Fibroblast of mammary gland (primary cell): ENCODE measurements at places on chromosomes 7 and 10.

GRCh38 chr7:45000093-45001032, at the start of gene CCM2:
Gene CCM2, plus strand, starts transcription at chr7:45000201. Its CDS starts 133 bp downstream, at chr7:45000334.
- peak; percentile 43 for DNase-seq

- no peak for DNase-seq
These were observed 15.6 kb upstream of the VSIR start for GRCh38 chr10:71788954-71789353.

GRCh38 chr10:123327450-123327849, 173.2 kb downstream of the BUB3 start:
- no peak for DNase-seq

DNA sequence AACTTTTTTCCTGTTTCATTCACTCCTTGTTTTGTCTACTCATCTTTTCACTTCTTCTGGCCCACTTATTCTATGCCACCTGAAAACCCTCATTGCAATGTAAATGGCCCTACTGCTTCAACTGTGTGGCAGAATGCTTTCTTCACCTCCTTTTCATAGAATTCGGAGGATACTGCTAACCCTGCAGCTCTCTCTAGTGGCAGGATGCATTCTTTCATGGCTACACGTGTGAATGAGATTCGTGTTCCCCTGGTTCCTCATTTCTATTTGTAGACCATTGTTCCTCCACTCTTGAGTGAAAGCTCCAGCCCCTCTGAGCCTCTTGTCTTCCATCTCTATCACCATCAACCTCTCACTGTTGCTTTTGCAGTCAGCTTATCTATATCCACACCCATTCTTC, 20.9 kb upstream of the CYP26C1 start:
- peak; percentile 52 for DNase-seq

GRCh38 chr7:110604206-110604605, 486.7 kb upstream of the LRRN3 start:
- no peak for DNase-seq

DNA sequence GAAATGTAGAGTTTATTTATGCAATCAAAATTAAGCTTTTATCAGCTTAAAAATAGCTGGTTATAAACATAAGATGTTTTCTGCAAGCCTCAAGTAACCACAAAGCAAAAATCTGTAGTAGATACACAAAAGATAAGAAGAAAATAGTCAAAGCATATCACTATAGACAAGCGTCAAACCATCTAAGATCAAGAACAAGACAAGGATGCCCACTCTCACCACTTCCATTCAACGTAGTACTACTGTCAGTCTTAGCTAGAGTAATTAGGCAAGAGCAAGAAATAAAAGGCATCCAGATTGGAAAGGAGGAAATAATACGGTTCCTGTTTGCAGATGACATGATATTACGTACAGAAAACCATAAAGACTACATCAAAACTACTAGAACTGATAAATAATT, 17.5 kb upstream of the CYP2E1 start:
- DNase-seq = no peak

DNA sequence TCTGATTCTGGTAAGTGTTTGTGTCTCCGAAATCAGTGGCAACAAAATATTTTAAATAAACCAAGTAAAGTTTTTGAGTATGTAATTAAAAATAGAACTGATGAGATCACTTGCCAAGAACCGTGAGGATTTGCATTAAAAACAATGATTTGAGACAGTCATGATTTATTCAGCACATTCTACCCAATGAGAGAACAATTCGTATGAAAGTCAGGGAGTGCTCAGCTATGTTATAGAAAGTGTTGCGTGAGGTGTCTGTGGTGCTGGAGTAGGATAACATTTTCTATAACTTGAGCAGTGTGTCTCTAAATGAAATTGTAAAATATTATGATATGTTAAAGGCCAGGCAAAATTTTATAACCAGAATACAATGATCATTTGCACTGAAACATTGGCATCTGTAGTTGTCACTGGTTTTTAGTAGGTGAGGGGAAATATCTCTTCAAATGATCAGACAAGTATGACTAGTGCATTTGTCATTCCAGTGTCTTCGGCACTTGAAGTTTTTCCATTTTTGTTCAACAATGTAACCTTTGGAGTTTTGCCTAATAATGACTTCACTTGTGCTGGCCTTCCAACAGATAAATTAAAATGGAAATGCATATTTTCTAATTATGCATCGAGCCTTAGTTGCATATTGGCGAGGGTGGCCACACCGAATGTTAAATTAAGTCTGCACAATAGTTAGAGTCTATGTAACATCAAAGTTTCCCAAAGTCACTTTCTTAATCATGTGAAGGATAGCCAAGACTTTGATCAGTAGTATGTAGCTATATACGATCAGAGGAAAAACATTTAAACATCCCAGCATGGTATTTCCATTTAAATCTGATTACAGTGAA, 335.9 kb downstream of the GFRA1 start:
- peak; percentile 63 for DNase-seq

DNA sequence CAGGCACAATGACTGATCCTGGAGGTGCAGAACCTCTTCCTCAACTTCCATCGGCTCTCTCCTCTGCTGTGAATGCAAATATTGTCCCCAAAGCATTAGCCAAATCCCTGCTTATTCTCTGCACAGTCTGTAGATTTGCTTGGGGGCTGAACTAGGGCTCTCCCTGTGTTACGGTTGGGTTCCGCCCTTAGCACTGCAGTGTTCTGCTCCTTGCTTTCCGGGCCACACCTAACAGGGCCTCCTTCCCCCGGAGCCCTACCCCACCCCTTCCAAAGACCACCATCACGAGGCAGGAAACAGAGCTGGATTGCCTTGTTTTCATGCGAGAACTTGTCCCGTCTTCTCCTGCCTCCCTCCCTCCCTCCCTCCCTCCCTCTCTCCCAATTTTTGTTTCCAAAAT, 36.6 kb downstream of the SLC25A28 start:
- DNase-seq = no peak

DNA sequence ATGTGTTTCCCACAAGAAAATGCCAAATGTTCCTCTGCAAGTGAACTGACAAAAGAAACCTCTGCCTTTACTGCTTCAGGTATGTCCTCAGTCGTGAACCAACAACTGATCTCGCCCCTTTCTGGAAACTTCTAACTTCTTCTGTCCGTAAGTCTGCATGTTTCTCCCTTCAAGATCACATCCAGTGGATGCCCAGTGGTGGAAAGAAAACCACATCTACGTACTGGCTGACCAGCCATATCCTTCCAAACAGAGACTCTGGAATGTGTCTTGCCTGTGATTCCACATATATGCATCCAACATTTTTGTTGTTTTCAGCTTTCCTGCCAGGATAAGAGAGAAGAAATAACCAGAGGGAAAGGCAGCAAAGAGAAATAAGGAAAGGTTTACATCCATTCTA, 152.7 kb downstream of the GLI3 start:
- DNase-seq = no peak

GRCh38 chr7:157312941-157313340, 23.9 kb upstream of the DNAJB6 start:
- no peak for DNase-seq

- no peak for DNase-seq
These were observed 182.8 kb upstream of the KAT6B start for GRCh38 chr10:74643596-74643975.

DNA sequence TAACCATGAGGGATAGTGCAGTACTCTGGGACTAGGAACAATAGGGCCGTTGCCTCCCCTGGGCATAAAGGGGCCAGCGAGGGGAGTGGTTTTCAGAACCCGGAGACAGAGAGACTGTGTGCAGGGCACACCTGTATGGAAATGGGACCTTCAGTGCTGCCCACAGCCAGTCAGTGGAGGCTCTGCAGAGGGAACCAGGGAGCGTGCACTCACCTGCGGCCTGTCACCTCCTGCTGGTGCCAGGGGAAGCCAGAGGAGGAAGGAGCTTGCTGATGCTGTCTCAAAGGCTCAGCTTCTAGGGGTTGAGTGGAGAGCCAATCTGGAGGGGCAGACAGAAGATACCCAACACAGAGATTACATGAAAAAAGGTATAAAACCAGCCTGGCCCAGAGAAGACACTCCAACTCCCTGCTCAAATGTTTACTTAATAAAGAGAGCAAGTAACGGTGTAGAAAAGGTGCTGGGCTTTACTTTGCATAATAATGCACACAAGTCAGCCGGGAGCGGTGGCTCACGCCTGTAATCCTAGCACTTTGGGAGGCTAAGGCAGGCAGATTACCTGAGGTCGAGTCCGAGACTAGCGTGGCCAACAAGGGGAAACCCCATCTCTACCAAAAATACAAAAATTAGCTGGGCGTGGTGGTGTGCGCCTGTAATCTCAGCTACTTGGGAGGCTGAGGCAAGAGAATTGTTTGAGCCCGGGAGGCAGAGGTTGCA, 35.5 kb upstream of the WAPL start:
- DNase-seq = no peak

DNA sequence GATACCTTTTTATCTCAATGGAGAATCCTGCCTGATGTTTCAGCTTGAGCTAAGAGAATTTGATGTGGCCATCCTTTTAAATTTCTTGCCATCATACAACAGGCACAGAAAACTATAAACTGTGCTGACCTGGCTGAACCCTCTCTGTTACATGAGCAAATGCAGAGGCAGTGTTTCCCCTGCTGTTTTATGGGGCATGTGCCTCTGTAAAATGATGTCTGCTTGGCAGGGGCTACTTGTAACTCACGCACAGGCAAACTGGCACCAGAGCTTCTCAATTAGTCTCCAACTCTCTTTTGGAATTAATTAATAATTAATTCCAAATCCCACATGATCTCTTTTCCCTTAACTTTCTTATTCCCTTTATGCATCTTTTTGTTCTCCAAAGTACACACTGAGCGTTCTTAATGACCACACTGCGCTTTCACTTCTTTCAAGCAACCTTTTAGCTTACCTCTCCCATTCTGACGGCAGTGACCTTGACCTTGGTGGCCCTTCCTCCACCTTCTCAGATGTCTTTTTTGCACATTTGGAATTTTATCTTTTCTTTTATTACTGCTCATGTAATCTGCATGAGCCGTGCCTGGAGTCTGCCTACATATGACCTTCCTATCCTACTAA, 334.0 kb downstream of the PLXNA4 start:
- no peak for DNase-seq

GRCh38 chr10:86344714-86345161, 21.9 kb downstream of the GRID1 start:
- no peak for DNase-seq

GRCh38 chr10:110226926-110227641, 19.7 kb downstream of the MXI1 start:
- DNase-seq = no peak

GRCh38 chr10:89335226-89335625, 7.4 kb downstream of the IFIT3 start:
- DNase-seq = no peak

GRCh38 chr10:70233109-70233938, at the start of gene PPA1:
Gene PPA1, minus strand, starts transcription at chr10:70233429. Its CDS starts 102 bp downstream, at chr10:70233327.
- DNase-seq = peak; percentile 91

DNA sequence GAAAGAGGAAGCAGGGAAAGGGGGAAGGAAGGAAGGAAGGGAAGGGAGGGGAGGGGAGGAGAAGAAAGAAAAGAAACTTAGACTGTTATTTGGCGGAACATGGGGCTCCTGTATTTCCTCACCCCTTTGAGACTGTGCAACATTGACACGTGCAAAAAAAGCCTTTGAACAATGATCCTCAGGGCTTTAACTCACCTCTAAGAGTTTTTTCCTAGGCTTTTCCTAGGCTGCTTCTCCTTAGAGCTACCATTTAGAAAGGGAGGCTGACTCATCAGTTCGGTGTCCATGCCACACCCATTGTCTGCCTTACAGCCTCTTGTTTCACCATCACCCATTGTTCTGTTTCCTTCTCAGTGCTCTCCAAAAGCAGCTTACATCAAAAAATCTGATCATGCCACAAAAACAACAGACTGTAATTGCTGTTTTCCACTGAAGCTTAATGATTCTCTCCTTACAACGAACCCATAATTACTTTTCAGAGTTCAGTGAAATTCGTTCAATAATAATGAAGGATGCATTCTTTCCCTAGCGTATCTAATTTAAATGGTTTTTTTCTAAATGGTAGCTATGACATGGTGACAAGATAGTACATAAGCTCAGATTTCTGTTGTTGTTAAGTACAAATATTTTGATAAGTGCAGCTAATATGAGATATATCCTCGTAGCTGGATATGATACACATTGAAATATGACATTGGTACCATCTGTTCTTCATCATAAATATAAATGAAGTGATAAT, 90.8 kb downstream of the PRLHR start:
- peak; percentile 88 for DNase-seq

DNA sequence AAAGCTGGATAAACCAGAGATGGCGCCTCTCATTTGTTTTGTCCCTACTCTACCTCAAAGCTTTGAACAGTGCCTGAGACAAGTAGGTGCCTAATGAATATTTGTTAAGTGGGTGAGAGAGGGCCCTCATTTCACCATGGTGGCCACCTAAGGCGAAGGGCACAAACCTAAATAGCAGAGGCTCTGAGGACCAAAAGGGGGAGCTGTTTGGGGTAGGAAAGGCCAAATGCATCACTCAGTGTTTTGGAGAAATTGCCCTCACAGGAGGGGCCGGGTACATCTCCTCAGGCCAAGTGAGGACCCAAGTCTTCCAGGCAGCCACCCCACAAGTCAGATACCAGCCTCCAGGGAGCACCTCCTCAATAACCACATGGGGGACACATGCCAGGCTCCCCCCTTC, 14.0 kb downstream of the IMPDH1 start:
- DNase-seq = no peak

DNA sequence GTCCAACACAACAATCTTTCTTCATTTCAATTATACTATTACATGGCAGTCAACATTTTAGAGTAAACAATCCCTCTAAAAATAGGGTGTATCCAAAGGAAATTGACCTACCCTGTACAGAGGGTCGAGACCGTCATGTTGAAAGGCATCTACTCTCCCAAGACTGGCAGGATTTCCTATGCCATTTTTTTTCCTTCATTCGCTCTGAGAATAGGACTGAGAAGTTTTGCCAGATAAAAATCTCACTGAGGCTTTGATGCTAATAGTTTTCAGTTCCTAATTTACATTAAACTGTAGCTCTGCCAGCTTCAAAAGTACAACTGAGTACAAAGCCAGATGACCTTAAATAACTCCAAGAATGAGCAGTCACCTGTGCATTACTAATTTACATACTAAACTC, 84.5 kb upstream of the SEMA3C start:
- no peak for DNase-seq

DNA sequence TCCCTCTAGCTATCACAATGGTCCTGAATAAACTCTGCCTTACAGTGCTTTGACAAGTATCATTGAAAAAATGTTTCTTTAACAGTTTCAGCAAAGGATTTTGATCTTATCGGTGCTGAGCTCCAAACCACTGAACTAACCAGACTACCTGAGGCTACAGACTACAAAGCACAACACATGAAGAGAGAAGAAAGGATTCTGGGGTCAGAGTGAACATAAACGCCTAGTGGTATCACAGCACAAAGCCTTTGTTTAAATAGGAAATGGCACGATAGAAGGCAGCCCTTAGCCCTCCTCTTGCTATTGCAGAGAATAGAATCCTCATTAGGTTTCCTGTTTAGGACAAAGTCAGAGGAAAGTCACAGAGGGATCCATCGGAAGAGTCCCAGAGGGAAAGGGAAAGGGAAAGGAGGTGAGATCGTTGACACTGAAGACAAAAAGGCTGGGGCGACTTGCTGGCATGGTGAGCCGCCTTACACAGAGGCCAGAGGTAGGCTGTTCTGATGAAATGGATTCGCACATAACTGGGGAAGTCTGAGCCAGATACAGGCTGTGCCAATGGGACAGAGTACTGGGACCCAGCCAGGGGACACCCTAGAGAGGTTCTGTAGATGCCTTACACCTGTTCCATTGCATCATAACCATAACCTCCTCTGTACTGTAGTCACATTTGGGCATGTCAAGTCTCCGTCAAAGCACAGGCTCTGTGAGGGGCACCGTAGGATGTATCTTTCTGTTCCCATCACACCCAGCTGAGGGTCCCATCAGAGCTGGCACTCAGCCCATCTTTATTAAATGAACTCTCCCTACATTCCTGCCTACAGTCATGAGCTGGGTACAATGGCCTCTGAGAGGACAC, 71.5 kb downstream of the XPNPEP1 start:
- DNase-seq = no peak
